Activated CD8-positive, alpha-beta T cell treated with anti-CD3 and anti-CD28 coated beads for 36 hours (primary cell): ENCODE measurements at places on chromosomes 2 and 18. TPM values are rescaled to one million over a fixed set of nuclear protein-coding genes. Genes with fewer than 3 reads are reported as not detected.

SERPINB8 gene
- total RNA-seq: 7.5 TPM

ZEB2 gene
- total RNA-seq: 13.5 TPM

CCDC178 gene
- not detected for total RNA-seq

VWC2L gene
- total RNA-seq: not detected

MAL gene
- 59.2 TPM for total RNA-seq

GPR35 gene
- total RNA-seq: 14.4 TPM

D2HGDH gene
- total RNA-seq: 39.4 TPM

DNA sequence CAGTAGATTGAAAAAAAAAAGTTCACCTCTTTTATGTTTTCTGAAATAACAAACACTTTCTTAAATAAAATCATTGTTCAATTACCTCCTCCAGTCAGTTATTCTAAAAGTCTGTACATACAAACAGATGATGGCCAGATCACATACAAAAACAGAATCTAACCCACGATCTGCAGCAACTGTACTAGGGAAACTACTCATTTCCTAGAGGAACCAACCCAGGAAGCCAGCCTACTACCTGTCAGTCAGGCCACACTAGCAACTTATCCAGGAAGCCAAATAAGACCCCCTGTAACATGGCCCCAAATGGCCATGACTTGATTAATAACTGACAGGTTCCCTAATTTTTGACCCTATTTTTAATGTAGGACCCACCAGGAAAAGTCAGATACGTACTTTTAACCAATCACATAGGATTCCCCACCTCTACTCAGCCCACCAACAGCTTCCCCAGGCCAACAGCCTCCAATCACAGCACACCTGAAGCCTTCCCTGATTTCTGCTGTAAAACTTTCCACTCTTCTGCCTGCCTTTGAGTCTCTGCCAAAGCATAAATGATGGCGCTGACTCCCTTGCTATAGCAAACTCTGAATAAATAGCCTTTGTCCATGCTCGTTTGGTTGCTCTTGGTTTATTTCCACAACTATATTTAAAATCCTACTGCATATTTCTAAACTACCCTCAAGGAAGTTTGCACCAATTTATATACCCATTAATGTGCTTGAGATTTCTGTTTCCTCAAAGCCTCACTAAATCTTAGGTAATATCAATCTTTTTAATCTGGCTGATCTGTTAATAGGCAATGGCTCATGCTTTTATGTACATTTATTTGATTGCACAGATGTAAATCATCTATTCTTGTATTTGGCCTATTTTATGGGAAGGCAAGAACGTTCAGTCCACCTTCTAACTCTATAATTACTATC, 486.4 kb downstream of the FBXO15 start:
- H3K27me3 ChIP-seq: no peaks in the 10 kb centered on the region
- no peak overlapping the region for H3K4me3 ChIP-seq

DNA sequence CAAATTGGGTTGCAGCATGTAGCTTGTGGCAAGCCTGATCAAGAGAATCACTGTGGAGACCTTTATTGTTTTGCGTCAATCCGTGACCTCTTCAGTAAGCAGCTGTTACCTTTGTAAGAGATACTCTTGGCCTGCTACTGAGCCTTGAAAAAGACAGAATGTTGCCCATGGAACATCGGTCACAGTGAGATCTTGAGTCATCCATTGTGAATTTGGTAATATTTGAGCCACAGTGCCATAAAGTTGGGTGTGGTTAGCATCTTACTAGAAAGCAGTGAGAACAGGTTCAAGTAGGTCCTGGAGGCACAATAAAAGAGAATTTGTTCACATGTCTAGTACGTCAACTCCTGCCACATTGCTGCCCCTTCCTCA, 12.7 kb upstream of the EFR3B start:
- H3K4me3 ChIP-seq: no peak overlapping the region
- DNase-seq: no peak
- H3K4me1 ChIP-seq: peaks cover 3% of the 10 kb centered on the region
- peaks cover 1% of the 10 kb centered on the region for H3K27me3 ChIP-seq
- H3K36me3 ChIP-seq: no peaks in the 10 kb centered on the region
- no peak overlapping the region for H3K27ac ChIP-seq

GRCh38 chr2:32135409-32135808, 30.3 kb upstream of the SLC30A6 start:
- no peak overlapping the region for H3K4me3 ChIP-seq
- no peak overlapping the region for H3K27ac ChIP-seq
- DNase-seq: no peak
- H3K27me3 ChIP-seq: no peaks in the 10 kb centered on the region

GRCh38 chr2:71603311-71603811, 150.0 kb downstream of the DYSF start:
- H3K4me3 ChIP-seq: no peak overlapping the region
- peaks cover 10% of the 10 kb centered on the region for H3K4me1 ChIP-seq
- H3K27me3 ChIP-seq: peaks cover 9% of the 10 kb centered on the region
- no peaks in the 10 kb centered on the region for H3K36me3 ChIP-seq
- peak overlapping the region; percentile 22 for H3K27ac ChIP-seq

- no peaks in the 10 kb centered on the region for H3K27me3 ChIP-seq
- no peak overlapping the region for H3K4me3 ChIP-seq
- no peak for DNase-seq
- H3K4me1 ChIP-seq: peaks cover 16% of the 10 kb centered on the region
- peaks cover 56% of the 10 kb centered on the region for H3K36me3 ChIP-seq
Measured at GRCh38 chr2:190499273-190499672, 35.2 kb downstream of the NEMP2 start.

DNA sequence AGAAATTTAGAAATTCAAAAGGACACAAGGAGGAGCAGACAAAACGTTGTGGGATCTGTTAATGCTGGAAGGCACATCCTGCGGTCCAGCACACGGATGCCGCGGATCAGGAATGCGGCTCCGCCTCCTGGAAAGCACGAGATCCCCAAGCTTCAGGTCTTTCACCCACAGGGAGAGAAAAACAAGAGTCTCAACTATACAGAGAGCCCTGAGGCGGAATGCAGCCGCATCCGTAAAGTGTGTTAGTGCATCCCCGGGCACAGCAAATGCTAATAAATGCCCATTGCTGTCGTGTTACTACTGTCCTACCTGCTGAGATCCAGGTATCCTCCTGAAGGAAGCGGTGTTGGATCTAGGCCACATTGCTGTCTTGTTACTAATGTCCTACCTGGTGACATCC, 303.9 kb downstream of the EIPR1 start:
- H3K27ac ChIP-seq: no peak overlapping the region
- H3K27me3 ChIP-seq: no peaks in the 10 kb centered on the region
- H3K4me1 ChIP-seq: no peaks in the 10 kb centered on the region
- no peaks in the 10 kb centered on the region for H3K36me3 ChIP-seq
